ENCODE measurements at places on chromosomes 2 and 18.

DNA sequence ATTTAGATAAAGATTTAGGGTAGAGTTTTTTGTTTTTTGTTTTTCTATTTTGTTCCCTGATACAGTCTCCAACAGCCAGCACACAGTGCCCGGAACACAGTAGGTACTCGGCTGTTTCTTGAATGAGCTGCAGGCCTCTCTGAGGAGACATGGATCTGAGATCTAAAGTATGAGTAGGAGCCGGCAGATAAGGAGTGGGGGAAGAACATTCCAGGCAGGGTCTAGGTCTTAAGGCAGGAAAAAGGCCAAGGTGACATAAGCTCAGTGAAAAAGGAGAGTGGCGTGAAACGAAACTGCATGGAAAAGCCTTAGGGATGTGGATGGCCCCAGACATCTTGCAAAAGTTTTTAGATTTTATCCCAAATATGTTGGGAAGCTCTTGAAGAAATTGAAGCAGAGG lies 94.4 kb downstream of the ITGB1BP1 start:
- DNase-seq: no peak

DNA sequence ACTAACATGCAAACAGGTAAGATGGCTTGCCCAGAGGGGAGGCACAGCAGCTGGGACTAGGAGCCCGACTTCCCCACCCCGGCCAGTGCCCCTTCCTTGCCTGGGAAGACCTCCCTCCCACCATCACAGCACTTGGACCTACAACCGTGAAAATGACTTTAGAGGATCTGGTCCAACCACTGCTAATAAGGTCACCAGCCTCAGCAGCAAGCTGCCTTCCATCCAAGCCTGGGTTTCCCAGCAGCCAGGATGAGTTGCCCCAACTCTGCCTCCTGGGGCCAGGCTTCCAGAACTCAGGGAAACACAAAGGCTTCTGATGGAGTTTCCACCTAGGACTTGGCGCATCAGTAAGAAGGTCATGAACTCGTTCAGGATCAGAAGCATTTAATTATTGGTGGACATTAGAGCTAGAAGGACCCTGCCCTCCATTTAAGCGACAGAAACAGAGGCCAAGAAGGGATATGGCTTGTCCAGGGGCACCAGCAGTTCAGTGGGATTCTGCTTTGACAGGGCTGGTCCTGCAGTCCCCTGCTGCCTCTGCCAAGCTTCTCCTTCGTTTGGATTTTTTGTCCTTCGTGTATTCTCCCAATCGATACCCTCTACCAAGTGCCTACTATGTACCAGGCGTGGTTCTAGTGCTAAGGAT lies 403.0 kb upstream of the ID2 start:
- no peak for DNase-seq

DNA sequence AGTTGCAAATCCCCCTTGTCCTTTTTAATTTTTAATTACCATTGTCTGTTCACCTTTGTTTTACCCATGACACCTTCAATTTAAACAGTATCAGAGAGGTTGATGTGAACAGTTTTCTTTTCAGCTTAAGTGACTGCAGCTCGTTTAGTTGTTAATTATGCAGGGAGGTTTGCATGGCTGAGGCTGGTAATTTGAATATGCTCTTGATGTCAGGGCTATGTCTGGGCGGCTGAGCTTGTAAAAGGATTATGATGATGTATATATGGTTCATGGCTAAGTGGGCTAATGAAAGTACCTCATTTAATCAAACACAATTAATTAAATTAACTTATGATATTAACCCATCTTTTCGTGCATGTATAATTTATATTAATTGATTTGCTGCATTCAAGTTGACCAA lies 822.1 kb downstream of the GALR1 start:
- no peak for DNase-seq

DNA sequence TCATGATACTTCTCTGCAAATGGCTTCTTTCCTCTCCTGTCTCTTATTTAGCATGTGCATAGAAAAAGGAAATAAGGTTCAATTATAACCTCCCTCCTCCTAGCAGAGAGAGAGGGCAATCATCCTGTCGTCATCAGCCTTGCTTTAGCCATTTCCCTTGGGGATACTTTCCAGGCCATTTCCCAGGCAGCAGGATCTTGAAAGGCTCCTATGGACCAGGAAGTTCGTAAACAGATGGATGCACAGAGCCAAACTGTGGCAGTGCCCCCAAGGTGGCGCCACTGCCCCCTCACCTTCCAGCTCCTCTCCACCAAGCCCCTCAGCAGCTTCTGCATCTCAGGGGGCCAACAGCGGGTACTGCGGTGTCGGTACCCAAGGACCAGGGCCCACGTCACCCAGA lies 157.4 kb downstream of the DTNA start:
- DNase-seq: no peak

GRCh38 chr2:149666809-149667320 lies 79.3 kb upstream of the MMADHC start:
- no peak for DNase-seq

- no peak for DNase-seq
Observed at GRCh38 chr2:221981912-221982470, 316.8 kb downstream of the PAX3 start.

- DNase-seq: no peak
Observed at GRCh38 chr18:51726614-51727013, 529.1 kb upstream of the MEX3C start.

- no peak for DNase-seq
Observed at GRCh38 chr18:25621144-25621543, 269.2 kb upstream of the ZNF521 start.

DNA sequence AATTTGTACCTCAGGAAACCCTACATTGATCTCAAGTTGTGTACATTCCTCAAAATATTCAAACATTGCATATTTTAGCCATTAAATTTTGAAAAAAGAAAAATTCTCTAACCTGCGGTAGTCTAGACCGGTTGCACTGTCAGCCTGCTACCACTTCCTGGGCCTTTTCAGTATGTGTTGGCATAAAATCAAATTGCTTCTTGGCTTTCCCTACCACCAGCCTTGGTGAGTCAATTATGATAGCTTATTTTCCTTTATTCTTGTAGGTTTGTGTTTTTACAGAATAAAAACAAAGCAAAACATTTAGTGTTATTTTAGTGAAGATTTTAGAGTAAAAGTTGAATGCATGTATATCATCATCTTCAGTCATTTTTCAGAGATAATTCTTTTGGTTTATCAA lies 61.2 kb downstream of the FAM171B start:
- no peak for DNase-seq

DNA sequence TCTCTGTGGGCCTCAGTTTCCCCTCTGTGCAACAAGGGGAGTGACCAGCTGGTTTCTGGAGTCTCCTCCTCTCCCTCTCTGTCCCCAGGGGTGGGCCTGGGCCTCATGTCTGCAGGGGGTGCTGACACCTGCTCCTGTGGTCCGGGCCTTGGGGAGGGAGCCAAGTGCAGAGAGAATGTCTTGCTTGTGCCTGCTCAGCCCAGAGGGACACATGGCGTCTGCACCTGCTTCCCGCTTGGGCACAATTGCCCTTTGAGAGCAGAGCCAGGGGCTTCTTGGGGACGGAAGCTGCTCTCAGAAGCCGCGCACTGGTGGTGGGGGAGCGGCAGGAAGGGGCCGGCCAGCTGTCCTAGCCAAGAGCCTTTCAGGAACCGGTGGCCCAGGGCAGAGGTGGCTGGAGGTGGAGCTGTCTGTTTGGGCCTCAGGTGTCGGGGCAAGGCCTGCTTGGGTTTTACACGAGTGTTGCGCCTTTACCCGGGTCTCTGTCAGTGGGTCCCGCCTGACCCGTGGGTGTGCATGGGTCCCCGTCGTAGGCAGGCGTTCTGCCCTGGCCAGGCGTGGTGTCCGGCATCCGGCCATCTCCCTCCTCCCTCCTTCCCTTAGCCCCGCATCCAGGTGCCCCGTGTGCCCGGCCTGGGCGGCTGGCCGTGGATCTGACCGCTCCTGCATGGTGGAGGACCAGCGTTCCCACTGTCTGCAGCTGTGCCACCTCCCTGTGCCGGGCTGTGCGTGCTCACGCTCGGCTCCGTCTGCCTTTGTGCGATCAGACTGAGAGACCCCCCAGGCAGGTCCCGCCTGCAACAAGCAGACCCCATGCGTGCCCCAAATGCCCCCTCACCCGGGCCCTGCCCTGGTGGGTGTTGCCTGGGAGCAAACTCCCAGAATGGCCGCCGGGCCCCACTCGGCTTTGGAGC lies 4.0 kb downstream of the NEU4 start:
- no peak for DNase-seq

- DNase-seq: no peak
Observed at GRCh38 chr2:155456222-155456621, 757.7 kb downstream of the KCNJ3 start.

DNA sequence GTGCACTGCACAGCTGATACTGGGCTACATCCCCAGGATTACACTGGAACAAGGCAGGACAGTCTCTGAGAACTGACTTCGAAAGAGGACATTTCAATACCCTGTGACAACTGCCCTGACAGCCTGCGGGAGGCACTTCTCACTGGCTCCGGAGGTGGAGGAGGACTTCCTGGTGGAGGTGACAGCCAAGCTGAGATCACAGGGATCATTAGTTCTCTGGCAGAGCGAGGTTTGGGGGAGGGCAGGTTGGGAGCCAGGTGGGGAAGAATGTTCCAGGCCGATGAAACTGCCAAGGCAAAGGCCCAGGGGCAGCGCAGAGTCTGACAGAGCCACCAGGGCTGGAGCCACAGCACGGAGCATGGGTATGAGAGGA lies 28.0 kb upstream of the NPAS2 start:
- DNase-seq: no peak

DNA sequence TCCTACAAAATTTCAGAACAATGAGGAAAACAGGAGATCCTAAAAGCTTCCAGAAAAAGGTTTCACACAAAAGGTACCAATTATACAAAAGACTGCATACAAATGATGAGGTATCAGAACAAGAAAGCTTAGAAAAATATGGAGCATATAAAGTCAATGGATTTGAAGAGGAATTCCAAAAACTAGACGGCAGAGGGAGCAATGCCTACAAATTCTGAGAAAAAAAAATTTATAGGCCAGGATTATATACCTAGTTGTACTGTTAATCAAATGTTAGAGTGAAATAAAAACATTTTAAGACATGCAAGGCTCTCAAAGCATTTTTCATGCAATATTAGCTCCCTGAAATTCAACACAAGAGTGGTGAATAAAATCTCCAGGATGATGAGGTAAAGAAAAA lies 106.2 kb downstream of the ZRANB3 start:
- DNase-seq: no peak

DNA sequence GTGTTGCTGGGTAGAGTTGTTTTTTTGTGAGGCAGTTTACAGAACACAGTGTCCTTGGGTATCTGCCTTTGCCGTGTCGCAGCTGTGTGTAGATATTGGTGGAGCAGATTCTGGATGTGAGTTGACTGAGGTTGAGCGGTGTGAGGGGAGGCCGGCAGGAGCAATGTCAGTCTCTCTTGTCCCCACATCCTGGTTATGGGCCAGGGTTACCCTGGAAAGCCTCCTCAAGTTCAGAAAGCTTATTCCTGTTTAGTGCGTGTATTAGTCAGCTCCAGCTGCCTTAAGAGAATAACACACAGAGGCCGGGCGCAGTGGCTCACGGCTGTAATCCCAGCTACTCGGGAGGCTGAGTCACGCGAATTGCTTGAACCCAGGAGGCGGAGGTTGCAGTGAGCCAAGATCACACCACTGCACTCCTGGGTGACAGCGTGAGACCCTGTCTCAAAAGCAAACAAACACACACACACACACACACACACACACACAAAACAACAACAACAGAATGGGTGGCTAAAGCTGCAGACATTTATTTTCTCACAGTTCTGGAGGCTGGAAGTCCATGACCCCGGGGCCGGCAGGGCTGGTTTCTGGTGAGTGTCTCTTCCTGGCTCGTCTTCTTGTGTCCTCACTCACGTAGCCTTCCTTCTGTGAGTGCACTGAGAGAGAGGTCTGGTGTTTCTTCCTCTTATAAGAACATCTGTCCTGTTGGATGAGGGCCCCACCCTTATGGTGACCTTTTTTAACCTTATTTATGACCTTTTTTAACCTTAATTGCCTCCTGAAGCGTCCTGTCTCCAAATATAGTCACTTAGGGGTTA lies 5.1 kb downstream of the NCK2 start:
- no peak for DNase-seq

DNA sequence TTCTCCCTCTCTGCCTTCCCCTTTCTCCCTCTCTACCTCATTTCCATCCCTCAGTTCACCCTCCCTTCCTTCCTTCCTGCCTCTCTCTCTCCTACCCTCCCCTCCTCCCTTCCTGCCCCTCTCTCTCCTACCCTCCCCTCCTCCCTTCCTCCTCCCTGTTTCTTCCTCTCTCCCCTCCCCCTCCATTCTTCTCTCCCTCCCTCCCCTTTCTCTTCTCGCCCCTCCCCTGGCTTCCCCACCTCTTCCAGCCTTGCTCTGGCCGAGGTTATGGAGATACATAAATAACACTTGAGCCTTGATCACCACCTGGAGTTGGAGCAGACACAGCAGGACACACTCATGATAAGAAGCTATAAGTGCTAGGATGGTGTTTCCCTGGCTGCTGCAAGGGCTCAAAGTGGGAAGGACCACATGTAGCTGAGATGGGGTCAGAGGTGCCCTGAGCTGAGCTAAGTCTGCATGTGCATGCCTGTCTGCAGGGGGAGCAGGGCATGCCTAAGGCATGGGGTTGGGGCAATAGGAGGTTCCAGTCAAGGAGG lies 326.1 kb upstream of the HS6ST1 start:
- DNase-seq: no peak

- DNase-seq: no peak
Observed at GRCh38 chr2:198991431-198991830, 466.3 kb downstream of the SATB2 start.

DNA sequence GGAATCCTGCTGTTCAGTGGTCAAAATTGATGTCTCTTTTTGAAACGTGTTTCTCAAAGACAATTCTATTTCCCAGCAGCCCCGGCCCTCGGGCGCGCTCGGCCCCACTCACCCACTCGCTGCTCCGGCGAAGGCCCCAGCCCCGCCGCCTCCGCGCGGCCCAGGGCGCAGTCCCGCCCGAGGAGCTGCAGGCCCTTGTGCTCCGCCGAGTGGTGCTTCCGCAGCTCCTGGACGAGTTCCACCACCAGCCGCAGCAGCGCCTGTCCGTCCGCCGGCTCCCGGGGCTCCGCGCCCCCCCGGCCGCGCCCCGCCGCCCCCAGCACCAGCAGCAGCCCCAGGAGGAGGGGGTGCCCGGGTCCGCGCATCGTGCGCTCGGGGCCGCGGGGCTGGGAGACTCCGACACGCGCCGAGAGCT lies 413 bp downstream of the ALKAL2 start:
- DNase-seq: no peak

DNA sequence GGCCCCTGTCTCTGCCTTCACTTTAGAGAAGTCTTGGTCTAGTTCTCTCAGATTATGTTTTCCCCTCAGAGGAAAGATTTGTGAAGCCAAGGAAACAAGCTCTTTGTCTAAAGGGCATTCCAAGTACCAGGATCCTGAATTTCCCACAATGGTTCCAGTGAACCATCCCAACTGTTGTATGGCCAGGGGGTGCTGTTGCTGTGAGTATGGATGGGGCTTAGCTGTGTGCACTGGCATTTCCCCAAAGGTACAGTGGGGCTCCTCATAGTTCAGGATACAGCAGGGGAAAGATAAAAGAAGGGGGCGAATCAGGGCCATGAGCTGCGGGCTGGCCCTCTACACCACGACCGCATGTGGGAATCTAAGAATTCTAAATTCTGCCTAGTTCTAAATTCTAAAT lies 1154.0 kb upstream of the FANCL start:
- no peak for DNase-seq

DNA sequence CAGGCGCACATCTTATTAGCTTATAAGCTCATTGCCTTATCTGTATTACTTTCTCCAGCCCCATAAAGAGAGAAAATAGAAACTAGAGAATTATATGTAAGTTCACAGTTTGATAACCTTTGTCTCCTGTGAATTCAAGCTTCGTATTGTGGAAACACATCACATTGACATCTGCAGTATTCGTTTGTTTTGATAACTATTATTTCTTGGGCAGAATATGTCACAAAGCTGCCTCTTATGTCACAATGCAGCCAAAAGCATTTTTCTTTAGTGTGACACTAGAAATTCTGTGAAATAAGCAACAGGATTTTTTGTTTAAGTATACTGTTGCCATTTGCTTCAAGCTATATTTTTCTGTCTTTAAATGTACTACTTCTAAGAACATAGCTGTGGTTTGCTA lies 221.5 kb downstream of the DOK6 start:
- no peak for DNase-seq

Data from activated naive CD4-positive, alpha-beta T cell treated with anti-CD3 and anti-CD28 coated beads, Interleukin-2, amount 10 ng/mL, durations not matched to agents 7 days and 5 days (primary cell).